ENCODE measurements at places on chromosomes 12 and 14.

DNA sequence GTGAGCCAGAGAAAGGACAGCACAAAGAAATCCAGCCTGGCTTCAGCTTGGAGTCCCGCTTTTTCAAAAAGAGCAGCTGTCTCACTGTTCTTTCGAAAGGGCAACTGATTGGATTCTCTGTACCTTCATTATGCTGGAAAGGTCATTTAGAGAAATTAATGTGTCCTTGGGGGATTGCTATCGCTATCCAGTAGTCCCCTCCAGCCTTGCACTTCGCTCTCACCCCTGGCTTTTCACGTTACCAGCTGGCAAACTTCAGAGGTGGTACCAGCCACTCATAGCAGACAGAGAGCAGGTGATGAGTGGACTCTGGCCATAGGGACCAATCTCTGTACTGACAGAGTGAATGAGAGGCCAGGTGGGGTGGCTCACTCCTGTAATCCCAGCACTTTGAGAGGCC is 11.8 kb upstream of the NUAK1 start:
- DNase-seq: no peak

DNA sequence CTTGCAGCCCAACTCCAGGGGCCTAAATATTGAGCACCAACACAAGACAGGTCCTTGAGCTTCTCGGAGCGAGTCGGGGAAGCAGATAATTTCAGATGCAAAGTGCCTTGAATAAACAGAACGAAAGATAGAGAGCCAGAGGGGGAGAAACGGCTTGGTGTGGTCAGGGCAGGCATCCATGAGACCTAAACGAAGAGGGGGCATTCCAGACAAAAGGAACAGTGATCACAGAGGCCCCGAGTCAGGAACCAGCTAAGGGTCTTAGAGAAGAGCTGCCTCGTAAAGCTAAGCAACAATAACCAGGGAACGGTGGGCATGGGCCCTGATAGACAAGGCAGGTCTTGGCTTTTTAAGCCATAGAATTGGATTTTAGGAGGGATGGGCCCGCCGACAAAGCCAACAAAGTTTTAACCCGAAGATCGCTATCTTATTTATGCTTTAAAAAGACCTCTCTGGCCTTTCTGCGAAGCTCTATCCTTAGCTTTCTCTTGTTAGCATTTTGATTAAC is 421 bp upstream of the ACADS start:
- DNase-seq: no peak

DNA sequence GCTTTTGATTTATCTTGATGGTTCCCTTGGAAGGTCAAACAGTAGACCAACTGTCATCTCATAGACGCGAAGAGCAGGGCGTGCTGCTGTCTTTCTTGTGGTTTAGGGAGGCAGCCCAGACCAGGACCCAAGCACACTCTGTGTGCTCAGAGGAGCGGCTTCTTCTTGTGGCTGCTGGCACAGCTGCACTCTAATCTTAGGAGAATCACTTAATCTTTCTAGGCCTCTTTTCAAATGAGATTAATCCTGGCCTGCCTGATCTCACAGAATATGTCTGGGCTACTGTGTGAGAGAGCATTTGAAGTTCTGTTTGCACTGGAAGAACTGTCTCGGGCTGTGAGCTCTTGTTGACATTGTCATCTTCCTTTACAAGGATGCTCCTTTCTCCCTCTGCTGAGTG is 60.0 kb upstream of the TRAF3 start:
- no peak for DNase-seq

DNA sequence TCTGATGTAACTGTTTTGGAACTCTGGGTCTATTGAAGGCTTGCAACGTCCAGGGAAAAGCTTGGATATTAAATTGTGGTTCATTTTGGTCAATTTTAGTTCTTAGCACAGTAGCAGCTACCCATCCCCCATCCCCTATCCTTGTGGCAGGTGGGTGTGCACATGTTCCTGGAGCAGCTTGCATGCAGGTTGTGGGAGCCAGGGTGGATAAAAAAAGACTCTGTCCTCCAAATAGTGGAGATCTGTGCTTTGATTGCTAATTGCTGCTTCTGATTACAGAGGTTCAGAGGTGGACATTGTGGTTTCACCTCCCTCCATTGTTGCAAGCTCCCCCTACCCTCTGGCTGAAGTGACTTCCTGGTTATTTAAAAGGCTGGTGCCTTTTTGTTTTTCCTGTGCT is 23.1 kb downstream of the ATP23 start:
- no peak for DNase-seq

DNA sequence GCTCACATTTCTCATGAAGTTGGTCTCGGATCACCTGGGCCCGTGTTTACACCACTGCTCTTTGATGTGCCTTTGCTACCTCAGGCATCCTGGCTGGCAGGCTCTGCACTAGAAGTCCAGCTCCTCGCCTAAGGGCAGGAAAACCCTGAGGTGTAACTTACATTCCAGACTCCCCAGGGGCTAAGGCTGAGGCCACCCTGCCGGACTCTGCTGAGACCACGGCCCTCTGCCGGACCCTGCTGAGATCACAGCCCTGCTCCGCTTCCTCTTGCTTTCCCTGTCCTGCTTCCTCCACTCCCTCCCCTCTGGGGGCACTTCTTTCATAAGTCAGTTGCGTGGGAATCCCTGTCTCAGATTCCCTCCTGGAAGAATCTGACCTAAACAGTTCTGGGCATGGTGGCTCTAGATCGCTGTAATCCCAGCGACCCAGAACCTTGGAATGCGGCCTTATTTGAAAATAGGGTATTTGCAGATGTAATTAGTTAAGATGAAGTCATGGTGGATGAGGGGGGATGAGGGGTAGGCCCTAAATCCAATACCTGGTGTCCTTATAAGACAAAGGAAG is 17.2 kb downstream of the RILPL1 start:
- DNase-seq: no peak

- peak; percentile 21 for DNase-seq
Observed at GRCh38 chr12:19402743-19403431, 36.4 kb upstream of the AEBP2 start.

All from LNCaP clone FGC (cell line).